Activated B cell treated with CpG ODN at 0.5 μM for 24 hours (primary cell): ENCODE measurements at places on chromosomes 5 and 9.

GRCh38 chr5:6950250-6950649 lies 237.0 kb downstream of the TENT4A start:
- no peak for DNase-seq

DNA sequence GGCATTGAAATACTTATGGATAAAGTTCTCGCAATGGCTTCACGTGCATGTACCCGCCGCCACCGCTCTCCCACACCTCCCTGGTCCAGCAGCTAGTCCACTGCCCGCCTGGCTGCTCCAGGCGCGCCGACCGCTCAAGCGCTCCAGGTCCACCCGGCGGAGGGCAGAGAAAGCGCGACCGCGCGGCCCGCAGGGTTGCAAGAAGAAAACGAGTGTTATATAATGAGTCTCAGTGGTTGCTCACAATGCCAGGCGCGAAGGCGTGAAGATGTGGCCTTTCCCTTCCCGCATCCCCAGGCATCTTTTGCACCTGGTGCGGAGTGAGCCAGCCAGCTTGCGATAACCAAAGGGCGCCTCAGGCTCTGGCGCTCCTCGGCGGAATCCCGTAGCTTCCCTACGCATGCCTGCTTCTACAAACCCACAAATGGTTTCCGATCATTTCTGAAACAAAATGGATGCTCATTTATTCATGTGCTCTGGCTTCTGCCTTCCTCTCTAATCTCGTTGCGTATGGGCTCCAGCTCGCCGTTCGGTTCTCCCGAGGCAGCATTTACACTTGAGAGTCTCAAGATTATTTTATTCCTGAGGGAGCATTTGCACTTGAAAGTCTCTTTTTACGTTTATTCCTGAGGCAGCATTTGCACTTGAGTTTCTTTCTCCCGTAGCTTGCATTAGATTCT lies 25.7 kb downstream of the CDKN2A start:
- no peak for DNase-seq

- no peak for DNase-seq
These were observed 499.2 kb downstream of the BNC2 start for GRCh38 chr9:16371306-16371705.

- no peak for DNase-seq
These were observed 95.5 kb upstream of the MAN2A1 start for GRCh38 chr5:109594217-109594616.

DNA sequence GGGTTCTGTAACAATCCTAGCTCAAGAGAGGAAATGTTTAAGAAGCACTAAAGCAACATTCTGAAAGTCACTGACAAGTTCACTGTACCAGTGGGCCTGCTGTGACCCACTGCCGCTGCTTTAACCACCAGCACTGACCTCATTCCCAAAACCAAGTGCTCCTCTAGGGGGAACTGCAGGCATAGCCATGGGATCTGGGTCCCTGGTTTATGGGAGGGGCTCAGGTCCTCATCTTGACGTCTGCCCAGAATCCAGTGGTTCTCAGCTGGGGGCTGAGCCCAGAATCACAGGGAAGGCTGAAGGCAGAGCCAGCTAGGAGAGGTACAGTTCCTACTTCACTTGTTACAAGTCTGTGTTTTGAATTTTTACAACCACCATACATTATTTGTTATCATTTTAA lies 36.1 kb upstream of the SLC2A8 start:
- DNase-seq = no peak

DNA sequence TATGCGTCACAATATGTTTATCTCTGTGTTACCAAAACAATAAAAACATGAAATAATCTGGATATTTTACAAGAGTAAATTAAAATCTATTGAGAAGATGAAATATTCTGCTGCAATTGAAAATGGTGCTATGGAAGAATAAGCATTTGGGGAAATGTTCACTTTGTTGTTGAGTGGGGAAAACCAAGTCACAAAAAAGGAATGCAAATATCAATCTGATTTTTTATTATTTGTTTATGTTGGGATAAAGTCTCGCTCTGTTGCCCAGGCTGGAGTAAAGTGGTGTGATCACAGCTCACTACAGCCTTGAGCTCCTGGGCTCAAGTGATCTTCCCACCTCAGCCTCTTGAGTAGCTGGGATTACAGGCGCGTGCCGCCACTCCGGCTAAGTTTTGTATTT lies 8.6 kb upstream of the F2RL1 start:
- DNase-seq = no peak

GRCh38 chr9:17744786-17745185 lies 165.9 kb downstream of the SH3GL2 start:
- no peak for DNase-seq

DNA sequence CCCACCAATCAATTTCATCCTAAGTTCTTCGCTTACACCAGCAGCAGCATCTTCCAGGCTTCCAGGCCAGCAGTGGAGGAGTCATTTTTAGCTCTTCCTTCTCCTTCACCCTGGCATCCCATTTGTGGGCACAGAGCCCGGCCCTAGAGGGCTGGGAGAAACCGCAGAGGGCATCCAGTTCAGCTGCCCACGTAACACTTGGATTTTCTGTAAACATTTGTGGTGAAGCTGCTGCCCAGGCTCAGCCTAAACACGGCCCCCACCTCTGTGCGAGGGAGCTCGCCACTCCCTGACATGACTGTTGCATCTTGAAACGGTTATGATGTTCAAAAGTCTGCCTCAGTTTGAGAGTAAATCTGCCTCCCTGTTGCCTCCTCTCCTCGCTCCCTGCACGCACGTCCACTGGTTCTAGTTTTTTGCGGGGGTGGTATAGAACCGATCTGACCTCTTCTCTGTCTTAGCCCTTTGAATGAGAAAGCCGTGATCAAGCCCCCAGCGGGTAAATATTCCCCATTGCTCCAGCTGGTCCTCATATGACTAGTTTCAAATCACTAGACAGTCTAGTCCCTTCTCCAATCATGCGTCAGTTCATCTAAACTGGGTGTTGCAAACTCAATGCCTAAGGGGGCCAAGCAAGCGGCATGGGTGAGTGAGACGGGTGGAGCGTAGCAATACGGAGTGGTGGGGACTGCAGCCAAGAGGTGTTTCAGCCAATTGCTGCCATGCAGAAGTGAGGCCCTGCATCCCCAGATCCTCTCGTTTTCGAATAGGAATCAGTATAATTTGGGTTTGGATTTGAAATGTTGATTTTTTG lies 34.9 kb upstream of the N4BP3 start:
- no peak for DNase-seq

DNA sequence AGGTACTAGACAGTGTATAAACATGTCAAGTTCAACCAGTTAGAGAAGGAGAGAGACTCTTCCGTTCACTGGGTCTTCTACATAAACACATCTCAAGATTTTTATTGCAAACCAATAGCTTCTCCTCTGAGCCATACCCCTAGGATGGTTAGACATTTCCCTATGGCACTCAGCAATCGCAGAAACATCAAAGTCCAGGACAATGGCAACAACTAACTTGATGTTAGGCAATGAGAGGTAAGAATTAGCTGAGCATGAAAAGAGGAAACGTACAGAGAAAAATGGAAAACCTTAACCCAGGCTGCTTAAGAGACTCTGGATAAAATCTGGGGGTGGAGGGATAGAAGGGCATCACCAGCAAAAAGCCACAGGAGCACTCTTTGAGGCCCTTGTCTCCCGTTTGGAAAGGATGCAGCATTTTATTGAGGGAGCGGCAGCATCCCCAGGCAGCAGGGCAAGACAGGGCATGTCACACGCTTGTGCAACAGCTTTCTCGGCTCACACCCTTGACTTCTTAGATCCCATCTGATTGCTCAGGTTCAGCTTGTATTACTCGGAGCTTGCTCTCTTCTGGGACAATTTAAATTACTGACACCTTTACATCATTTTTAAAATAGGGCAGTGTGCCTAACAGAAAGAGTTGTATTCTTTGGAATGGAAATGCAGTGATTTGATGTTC lies 8.6 kb upstream of the PSAT1 start:
- DNase-seq = no peak

DNA sequence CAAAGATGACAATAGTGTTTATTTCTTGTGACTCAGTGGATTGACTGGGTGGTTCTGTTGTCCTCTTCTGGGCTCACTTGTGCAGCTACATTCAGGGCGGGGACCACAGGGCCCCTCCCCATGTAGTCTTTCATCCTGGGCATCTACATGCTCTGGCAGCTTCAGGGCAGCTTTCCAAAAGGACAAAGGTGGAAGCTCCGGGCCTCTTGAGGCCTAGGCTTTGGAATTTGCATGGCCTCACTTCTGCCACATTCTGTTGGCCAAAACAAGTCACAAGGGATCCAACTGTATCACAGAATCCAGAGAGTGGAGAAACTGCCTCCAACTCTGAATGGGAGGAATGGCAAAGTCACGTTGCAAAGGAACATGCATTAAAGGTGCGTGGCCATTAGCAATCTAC lies 64.3 kb downstream of the ARHGAP26 start:
- no peak for DNase-seq

- no peak for DNase-seq
These were observed 155.5 kb upstream of the NMUR2 start for GRCh38 chr5:152560512-152561137.

GRCh38 chr5:157912621-157913325 lies 53.8 kb upstream of the CLINT1 start:
- DNase-seq = peak; percentile 16

GRCh38 chr5:135564331-135564730 lies 14.5 kb downstream of the CXCL14 start:
- no peak for DNase-seq

DNA sequence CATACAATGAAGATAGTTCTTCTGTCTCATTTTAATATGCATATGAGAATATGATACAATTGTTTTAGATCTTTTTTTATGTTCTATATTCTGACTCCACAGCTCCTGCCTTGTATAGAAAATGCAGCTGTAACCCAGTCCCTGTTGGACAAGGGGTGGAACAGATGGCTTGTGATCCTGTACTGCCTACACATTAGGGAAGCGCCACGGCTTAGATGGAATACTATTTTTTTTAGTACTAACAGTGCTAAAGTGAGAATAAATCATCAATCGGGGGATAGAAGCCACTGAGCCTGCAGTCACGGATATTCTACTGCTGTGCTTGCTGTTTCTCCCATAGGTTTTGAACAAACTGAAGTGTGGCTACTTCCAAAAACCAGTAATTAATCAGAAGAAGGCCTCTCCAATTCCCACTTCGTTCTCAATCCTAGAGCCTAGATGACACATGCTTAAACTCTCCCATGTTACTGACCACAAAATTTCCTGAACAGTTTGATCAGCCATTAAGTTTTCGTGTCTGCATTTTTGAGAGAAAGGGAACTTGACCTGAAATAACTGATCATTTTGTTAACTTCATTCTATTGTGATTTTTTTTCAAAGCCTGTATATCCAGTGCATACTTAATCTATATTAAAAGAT lies 150.3 kb downstream of the CDH18 start:
- DNase-seq = no peak

DNA sequence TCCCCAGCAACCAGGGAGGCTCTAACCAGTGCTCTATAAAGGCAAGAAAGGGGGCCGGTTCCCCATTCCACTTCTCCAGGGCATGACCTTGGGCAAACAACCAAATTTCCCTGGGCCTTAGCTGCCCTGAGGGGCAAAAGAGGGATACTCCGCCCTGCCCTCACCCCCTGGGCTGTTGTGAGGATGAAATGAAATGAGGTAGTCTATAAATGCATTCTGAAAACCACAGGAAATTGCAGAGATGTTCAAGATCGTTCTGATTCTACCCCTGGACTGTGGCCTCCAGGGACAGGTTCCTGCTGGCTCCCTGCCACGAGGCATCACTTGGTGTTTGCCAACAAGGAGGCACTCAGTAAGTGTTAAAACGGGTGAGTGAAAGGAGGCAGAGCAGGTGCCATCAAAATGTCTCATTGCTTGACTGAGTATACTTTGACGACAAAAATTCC lies 5.7 kb downstream of the RAPGEF1 start:
- no peak for DNase-seq

- DNase-seq = no peak
These were observed 631.6 kb downstream of the PDE4D start for GRCh38 chr5:59261969-59262368.

- DNase-seq = no peak
These were observed 43.1 kb downstream of the TNFAIP8 start for GRCh38 chr5:119398727-119399466.

- no peak for DNase-seq
These were observed 25.2 kb downstream of the UGT3A2 start for GRCh38 chr5:36041537-36041845.

DNA sequence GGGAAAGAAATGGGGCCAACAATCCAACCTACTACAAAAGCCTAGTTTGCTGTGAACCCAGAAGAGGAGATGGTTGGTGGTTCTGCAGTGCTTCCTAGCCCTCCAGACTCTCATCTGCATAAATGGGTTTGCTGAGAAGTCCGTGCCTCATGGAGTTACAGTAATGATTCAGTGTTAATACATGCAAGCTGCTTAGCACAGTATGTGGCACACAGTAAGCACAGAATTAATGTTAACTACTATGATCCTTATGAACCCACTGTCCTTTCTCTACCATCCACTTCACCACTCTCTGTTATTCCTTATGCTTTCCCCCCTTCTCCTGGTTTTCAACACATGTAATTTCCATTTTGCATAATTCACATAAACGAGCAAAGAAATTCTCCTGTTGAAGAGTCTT lies 100.0 kb downstream of the ACTBL2 start:
- no peak for DNase-seq

- no peak for DNase-seq
These were observed 61.4 kb downstream of the SLC1A3 start for GRCh38 chr5:36667824-36668223.

DNA sequence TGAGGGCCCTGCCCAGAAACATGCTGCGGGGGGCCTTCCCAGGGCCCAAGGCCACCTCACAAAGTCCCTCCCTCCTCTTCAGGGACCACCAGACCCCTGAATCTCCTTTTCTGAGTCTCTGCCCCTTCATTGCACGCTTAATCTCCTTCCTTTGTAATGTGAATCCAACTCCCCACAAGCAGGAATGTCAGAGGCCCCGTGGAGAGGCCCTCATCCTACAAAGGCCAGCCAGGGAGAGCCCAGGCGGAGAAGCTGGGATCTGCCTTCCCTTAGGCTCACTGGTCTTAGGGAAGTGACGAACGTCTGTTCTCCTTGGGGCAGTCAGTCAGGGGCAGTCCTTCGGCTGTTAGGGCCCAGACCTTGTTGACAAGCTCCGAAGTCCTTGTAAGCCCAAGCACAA lies 2.3 kb downstream of the SMIM33 start:
- DNase-seq = no peak

DNA sequence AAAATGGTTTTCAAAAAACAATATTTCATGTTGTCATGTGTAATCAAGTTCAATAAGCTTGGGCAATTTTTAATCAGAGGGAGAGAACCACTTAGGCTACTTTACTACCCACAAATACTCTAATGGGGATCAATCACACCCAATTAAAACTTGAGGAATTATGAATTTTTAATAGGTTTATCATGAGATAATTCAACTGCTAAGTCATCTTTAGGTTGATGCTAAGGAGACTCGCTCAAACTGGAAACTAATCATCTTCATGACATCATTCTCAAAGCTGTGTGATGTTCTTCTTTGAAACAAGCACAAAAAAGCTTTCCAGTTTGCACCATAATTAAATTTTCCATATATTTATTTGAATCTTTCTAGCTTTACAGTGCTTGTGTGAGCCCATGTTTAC lies 867.5 kb downstream of the MAT2B start:
- DNase-seq = no peak

- DNase-seq = no peak
These were observed 478.5 kb downstream of the RAB3C start for GRCh38 chr5:59061377-59061776.
